ENCODE measurements at places on chromosomes 7 and 10.

GRCh38 chr7:82816272-82816671 lies 346.4 kb downstream of the PCLO start:
- no peak for DNase-seq

GRCh38 chr10:120810298-120810697 lies 40.9 kb upstream of the WDR11 start:
- DNase-seq: no peak

DNA sequence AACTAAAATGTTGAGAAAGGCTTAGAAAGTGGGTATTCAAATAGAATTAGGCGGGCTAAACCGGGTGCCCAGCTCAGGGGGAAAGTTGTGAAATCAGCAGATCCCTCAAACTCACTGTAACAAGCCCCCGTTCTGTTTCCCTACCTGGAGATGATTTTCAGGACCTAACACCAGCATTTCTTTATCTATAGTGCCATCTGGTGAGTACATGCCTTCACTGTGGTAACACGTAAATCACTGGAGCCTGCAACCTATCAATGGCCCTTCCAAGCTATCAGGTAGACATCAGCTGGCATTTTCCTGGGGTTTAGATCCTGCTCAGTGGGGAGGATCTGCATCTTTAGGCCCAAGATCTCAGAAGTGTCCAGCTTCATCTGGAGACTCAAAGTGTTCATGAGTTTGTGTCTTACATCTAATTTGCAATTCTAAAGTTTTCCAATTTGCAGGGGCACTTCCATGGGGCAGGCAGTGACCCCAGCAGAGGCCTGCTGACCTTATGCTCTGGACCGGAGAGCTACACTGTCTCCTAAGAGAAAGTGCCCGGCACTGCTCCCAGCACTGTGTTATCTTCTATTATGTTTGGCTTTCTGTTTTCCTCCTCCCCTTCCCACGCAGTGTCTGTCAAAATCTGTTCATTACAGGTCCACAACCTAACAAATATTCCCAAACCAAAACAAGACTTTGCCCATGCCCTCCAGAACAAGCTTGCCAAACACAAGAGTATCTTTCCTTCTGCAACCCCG lies 132.5 kb downstream of the LSM5 start:
- no peak for DNase-seq

DNA sequence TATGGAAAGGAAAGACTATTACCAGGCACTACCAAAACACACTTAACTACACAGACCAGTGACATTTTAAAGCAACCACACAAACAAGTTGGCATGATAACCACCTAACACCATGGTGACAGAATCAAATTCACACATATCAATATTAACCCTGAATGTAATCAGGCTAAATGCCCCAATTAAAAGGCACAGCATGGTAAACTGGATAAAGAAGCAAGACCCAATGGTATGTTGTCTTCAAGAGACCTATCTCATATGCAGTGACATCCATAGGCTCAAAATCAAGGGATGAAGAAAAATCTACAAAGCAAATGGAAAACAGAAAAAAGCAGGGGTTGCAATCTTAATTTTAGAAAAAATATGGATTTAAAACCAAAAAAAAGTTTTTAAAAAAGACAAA lies 86.0 kb downstream of the SAMD9 start:
- no peak for DNase-seq

- no peak for DNase-seq
Observed at GRCh38 chr7:2956076-2956475, 87.6 kb downstream of the CARD11 start.

DNA sequence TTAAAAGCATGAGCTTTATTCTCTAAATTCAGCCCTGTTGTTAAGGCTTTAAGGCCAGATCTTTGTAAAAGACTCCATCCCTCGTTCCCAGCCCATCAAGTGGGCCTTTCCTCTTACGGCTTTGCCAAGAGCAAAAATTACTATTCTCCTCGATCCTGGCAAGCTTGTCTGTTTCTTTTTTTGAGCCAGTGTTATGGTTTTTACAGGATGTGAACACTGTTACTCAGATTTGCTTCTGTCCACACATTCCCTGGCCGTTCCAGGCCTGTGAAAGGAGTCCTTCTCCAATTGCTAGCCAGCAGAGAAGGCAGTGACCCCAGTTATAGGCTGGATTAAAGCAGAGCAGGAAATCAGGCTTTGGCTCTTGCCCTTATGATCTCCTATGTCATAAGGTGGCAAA lies 47.0 kb upstream of the EPC1 start:
- no peak for DNase-seq

GRCh38 chr10:115171392-115171960 lies 78.3 kb downstream of the ATRNL1 start:
- DNase-seq: peak; percentile 51

DNA sequence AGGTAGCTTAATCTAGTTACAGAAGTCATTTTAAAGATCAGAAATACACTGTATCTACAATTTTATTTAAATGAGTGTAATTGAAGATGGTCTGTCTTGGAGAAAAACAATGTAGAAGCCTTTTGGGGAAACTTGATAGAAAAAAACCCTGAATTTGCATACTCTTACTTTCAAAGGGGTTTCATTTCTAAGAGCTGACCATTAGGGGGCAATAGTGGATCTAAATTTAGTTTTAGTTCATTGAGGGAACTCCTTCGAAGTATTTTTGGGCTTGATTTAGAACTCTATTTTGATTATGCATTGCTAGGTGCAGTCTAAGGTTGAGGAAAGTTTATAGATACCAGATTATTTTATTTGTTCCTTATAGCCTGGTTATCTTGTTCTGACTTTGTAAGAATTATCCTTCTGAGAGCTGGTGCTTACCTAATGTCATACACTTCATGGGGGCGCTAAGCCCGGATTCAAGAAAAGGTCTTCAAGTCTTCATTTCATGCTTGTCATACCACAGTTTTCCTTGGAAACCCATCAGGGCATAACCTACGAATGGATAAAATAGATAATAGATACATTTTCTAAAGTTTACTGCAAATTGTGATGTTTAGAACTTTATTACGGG lies 69.1 kb upstream of the MXI1 start:
- peak; percentile 88 for DNase-seq

DNA sequence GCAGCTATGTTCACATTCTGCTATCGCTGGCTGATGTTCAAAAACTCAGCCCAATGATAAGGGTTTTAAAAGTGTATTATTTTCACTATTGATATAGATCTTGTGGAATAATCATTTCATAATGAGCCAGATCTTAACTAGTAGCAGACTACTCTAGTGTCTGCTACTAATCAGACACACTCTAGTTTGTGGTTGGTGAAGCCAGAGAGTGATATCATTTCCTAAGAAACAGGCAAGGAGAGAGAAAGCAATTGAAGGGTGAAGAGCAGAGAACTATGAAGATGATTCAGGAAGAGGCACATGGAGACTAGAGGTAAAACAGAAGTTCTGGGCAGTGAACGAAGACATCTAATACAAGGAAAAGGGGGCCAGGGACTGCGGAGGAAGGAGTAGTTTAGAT lies 58.2 kb upstream of the BET1 start:
- DNase-seq: no peak

- DNase-seq: peak; percentile 13
Observed at GRCh38 chr7:111357691-111358090, 204.6 kb downstream of the IMMP2L start.

- DNase-seq: peak; percentile 88
Observed at GRCh38 chr10:80413271-80413996, 5.1 kb downstream of the PRXL2A start.

- DNase-seq: no peak
Observed at GRCh38 chr7:118349604-118350003, 125.1 kb downstream of the ANKRD7 start.

DNA sequence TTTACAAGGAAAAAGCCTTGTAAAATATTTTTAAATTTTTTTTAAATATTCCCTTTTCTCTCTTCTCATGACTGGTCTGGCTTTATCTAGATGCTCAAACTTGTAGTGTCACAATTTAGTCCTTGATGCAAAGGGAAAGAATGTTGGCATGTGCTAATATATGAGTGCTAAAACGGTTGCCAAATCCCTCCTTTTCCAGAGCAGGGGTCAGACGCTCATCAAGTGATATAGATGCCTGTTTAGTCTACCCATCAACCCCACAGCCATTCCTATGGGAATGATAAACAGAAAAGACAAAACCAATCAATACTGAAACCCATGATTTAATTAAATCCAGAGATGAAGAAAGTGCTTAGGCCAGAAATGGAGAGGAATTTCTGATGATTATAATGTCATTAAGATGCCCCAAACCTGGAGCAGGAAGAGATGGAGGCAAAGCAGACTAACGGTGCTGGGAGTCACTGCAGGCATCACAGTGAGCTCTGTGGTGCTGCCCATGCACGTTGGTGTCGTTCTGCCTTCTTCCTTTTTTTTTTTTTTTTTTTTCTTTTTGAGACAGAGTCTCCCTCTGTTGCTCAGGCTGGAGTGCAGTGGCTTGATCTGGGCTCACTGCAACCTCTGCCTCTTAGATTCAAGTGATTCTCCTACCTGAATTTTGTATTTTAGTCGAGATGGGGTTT lies 210.1 kb upstream of the STK17A start:
- DNase-seq: no peak

DNA sequence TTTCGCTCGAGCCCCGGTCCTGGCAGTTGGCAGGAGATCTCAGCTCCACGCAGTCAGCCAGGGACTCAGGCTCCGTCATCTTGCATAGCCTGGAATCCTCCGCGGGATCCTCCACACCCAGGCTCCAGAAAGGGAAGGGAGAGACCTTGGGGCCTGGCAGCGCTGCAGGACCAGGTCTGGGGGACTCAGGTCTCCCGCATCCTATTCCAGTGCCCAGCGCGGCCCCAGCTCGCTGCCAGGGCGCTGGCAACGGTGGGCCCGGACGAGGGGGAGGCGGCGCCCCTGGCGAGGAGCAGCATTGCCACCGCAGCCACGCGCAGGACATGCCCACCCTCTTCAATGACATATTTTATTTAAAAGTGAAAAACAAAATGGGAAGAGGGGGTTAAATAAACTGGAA lies 83.4 kb downstream of the LANCL2 start:
- no peak for DNase-seq

DNA sequence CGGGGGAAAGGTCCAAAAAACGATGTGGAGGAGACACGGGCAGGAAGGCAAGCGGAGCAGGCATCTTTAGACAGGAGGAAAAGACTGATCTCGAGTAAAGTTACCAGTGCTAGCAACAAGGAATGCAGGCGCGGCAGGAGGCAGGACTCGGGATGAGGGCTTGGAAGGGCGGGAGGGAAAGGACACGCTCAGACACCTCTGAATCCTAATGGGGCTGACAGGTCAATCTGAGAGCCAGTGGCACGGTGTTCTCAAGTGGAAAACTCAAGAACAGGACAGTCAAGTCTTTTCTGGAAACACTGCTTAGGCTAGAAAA lies 155.3 kb upstream of the COBL start:
- DNase-seq: no peak

DNA sequence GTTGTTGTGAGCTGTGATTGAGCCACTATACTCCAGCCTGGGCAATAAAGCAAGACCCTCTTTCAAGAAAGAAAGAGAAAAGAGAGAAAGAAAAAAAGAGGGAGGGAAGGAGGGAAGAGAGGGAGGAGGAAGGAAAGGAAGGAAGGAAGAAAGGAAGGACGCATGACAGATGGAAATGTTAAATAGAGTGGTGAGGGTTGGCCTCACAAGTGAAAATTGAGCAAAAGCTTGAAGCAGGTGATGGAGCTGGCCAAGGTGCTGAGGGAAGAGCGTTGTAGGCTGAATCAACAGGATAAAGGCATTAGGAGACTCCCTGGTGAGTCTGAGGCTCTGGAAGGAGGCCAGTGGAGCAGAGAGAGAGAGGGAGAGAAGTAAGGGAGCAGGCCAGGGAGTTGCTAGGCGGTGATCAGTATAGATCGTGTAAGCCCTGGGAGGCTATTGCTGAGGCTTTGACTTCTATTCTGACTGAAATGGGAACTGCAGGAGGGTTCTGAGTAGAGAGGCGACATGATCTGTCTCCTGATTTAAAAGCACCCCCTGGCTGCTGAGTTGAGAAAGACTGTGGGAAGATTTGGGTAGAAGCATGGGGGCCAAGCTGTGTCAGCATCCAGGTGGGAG lies 26.5 kb upstream of the TMEM248 start:
- no peak for DNase-seq

DNA sequence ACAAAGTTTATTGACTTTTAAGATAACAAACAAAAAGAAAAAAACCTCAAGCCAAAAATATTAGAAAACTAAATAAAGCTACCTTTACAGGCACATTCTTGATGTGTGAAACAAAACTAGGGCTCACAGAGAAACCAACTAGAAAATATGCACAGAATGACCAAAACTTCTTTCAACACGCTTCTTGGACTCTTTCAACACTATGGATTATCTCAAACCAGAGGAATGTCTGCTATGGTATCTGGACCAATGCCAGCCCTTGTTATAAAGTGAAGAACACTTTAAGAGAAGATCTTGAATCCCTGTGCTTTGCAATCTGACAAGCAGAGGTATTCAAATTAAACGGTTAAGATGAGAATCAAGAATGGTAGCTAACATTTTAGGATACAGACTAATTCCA lies 76.6 kb downstream of the DNAJC1 start:
- DNase-seq: no peak

DNA sequence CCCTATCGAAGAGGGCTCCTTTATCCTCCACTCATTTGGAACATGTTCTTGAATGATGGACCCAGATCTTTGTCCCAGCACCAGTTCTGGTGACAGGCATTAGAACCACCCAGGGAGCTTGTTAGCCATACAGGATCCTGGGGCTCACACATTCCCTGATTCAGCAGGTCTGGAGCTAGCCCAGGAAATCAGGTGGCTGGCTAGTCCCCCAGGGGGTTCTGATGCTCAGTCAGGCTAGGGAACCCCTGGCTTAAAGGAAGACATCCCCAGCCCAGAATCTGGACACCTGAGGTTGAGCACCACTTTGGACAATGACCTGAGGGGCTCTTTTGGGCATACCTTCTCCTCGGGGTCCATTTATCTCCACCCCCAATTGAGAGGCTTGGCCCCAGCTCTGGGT lies 37.0 kb upstream of the NANOS1 start:
- no peak for DNase-seq

GRCh38 chr10:119665901-119666708 lies 14.9 kb downstream of the BAG3 start:
- DNase-seq: no peak

- DNase-seq: no peak
Observed at GRCh38 chr7:32066441-32066840, 3.8 kb downstream of the PDE1C start.

DNA sequence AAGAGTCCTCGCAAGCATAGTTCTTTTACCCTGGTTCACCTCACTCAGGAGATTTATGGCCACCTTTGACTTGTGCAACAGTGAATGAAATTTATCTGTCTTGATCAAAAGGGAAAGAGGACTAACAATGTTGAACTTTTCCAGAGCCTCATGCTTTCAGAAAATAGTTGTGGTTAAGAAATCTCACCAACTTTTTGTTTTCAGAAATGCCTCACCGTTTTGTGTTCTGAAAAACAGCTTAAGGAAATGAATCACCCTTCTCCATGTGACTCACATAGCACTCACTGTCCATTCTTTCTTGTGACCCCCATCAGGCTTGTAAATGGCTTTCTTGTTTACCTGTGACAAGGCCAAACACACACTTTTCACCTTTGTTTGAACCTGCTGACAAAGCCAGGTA lies 148.6 kb upstream of the FAM3C start:
- DNase-seq: peak; percentile 28

Measured in inflammatory macrophage treated with lipopolysaccharide for 4 hours (primary cell).